ENCODE measurements at places on chromosomes 2 and 18.

GRCh38 chr2:503288-503999 is 173.8 kb downstream of the TMEM18 start:
- peak; percentile 58 for DNase-seq

DNA sequence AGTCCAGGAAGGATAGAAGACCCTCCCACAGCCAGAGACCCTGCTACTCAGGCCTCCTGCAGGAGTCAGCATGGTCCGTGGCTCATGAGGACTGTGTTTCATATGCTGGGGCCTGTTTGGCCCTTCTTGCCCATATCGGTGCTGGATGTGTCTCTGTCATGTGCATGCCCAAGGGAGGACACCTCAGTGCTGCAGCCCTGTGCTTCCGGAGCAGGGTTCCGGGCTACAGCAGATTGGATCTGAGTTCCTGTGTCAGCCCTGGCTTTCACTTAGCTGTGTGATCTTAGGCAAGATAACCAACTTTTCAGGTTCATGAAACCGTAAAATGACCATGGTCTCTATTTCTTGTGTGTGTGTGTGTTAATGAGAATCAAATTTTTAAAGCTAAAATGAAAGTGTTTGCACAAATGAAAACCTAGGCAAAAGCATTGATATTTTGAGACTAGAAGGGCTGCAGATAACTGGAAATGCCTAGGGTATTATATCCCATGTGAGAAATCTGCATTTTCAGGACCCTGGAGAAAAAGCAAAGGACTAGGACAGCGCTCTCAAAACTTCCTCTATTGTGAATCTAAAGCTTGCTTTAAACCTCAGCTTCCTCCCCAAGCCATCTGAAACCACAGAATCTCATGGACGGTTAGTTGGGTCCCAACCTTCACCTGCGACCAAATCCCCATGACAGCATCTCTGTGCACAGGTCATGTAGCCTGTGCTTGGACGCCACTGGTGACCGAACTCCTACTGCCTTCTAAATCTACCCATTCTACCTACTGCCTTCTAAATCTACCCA is 58.8 kb upstream of the CAPN13 start:
- DNase-seq = no peak

DNA sequence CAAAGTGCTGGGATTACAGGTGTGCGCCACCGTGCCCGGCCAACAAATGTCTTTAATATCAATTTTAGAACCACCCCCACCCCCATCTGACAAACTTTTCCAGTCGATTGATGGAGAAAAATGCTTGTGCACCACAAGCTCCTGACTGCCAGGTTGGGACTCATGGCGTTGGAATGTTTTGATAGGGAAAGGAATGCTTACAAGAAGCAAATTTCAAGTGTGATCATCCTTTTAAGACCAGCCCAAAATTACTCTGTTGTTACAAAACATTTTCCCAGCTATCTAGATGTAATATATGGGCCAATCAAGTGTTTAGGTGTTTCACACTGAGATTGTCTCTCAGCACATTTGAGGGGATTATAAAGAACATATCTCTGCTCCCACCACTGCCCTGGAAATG is 45.2 kb downstream of the UBXN4 start:
- DNase-seq = peak; percentile 69

DNA sequence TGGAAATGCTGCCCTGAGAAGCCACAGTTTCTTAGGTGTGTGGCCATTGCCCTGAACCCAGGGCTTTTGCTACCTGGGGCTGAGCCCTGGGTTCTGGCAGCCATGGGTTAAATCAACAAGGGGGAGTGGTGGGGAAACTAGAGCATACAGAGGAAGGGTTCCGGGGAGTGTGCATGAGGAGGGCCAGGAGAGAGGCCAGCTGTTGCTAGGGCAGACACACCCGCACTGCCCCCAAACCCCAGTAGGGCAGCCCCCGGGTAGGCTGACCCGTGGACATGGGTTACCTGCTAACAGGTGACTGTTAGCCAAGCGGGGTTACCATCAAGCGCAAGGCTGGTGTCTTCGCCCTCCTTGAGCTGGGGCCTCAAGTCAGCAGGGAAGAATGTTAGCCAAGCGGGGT is 14.8 kb upstream of the ARHGEF4 start:
- DNase-seq = no peak

DNA sequence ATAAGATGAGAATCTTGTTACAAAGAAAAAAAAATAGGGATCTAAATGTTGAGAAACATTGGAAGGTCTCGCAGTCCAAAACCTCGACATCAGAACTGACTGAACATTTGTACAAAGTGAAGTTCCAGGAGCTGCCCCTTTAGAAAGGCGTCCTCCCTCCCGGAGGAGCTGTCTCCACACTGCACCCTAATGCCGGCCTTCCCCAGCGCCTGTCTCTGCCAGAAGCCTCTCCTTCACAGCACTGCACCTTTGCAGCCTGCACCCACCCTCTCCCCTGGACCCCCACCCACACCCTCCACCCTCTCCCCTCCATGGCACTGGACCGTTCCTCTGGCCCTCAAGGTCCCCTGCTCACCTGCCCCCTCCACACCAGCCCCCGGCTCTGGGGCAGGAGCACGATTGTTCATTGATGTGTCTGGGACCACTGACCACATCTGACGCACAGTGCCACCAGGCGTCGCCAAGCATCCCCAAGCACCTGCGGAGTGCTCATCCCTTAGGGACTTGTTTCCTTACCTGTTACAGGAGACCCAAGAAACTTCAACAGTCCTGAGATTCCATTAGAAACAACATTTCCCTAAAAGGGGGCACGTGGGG is 90.3 kb upstream of the SNTG2 start:
- no peak for DNase-seq

DNA sequence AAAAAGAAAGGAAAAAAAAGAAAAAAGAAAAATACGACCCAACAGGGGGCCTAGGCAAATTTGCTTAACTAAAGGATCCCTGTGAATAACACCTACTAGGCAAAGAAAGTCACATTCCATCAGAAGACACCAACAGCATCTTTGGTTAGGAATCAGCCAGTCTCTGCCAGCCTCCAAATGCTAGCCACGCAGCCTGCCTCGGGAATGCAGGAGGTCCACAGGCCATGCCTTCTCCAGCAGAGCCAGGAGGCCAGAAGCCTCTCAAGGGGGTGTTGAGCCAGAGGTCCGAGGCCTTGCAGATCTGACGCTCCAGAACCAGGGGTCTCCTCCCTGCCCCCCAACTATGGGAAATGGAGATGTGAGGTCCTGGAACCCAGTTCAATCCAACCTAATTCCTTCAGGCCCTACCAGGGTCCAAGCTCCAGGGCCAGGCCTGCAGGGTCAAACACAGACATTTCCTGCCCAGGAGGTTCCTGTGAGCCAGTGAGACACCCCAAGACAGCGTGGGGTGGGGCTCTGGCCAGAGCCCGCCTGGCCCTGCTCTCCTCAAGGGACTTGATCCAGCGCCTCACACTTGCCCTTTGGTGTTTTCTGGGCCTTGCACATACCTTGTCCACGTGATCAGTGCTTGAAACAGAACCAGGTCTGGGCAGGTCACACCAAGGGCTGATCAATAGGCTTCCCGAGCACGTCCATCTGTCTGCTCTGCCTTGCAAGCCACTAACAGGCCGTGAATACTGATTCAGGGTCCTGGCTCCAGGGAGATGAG is 289.6 kb upstream of the ID2 start:
- no peak for DNase-seq

- peak; percentile 71 for DNase-seq
Observed at GRCh38 chr18:36850527-36851201, 21.7 kb downstream of the KIAA1328 start.
